Activated CD8-positive, alpha-beta memory T cell treated with anti-CD3 and anti-CD28 coated beads for 4 hours (primary cell): ENCODE measurements at places on chromosomes 3 and 15.

DNA sequence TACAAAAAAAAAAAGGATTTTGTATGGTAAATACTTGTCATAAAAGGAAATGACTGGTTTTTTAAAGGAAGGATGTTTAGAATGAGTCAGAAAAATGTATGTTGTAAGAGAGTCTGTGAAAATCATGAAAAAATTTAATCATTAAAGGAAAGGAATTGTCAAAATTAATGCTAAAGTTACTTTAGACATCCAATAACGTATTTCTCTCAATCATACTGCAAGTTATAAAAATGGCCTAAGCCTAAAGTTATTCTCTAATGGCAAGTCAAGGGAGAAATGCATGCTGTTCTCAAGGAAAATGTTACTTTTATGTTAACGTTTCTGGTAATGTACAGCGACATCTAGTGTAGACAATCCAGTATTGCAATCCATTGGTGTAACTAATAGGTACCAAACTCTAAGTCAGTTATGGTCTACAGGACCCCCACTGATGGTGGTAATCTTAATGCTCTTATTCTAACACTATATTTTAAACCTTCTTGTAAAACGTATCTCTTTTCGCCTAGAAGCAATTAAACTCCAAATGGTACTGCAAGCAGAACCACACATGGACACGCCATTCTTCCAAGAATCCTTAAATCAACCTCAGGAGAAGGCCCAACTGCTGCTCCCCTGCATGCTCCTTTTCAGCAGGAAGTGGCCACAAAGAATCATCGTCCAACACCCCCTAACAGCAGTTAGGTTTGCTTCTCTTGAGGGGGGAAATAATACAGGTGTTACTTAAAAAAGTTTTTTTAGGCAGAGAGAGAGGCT lies 35.2 kb downstream of the NCEH1 start:
- no peak for DNase-seq

GRCh38 chr3:113663324-113663750 lies 33.1 kb downstream of the USF3 start:
- DNase-seq: no peak

DNA sequence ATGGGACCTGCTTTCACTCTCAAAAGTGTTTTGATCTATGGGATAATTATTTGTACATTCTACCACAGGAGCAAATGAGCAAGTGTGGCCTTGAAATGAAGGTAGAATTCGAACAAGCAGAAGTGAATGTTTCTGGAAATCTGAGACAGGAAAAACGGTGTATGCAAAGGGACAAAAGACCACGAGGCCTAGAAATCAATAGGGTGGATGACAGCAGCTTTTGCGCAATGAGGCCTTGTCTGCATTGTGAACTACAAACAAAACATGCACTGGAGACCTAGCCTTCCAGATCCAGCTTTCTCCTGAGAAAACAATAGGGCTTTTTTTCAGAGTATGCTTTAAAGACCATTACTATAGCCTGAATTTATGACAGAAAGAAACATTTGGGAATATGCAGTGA lies 1137.0 kb downstream of the ROBO2 start:
- no peak for DNase-seq

DNA sequence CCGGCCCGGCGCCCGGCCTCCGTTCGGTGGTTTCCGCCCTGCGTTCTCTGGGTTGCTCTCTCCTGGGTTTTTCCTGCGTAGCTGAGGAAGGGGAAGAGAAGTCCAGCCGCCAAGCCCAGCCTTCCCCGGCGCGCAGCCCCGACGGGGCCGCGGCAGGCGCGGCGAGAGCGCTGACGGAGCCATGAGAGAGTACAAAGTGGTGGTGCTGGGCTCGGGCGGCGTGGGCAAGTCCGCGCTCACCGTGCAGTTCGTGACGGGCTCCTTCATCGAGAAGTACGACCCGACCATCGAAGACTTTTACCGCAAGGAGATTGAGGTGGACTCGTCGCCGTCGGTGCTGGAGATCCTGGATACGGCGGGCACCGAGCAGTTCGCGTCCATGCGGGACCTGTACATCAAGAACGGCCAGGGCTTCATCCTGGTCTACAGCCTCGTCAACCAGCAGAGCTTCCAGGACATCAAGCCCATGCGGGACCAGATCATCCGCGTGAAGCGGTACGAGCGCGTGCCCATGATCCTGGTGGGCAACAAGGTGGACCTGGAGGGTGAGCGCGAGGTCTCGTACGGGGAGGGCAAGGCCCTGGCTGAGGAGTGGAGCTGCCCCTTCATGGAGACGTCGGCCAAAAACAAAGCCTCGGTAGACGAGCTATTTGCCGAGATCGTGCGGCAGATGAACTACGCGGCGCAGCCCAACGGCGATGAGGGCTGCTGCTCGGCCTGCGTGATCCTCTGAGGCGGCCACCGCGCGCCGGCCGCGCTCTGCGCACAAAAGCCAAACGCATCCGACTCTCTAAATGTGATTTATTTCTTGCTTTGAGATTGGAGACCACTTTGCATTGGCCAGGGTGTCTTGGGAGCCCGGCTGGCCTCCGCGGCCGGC lies 727 bp downstream of the RAP2B start:
- DNase-seq: no peak

DNA sequence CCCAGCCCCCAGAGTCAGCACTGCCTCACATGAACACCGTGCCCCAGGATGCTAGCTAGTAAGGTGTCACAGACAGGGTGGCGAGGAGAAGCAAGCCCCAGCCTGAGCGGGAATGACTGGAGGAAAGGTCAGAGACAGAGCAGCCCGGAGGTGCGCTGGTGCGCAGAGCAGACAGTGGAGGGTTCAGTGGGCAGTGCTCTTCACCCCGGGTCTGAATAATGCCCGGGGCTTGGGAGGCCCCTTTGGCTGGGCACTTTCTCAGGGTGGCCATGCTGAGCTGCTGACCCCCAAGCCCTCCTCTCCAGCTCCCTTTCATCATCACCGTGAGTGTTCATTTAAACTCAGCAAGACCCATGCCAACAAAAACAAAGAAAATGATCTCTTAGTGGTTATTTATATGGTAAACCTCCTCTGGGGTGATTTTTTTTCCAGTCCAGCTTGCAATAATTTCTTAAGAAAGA lies 110.8 kb downstream of the VGLL4 start:
- no peak for DNase-seq

- DNase-seq: no peak
These were observed 4.8 kb upstream of the FSIP1 start for GRCh38 chr15:39787479-39787878.

GRCh38 chr15:69963385-69963784 lies 134.3 kb downstream of the TLE3 start:
- DNase-seq: no peak

DNA sequence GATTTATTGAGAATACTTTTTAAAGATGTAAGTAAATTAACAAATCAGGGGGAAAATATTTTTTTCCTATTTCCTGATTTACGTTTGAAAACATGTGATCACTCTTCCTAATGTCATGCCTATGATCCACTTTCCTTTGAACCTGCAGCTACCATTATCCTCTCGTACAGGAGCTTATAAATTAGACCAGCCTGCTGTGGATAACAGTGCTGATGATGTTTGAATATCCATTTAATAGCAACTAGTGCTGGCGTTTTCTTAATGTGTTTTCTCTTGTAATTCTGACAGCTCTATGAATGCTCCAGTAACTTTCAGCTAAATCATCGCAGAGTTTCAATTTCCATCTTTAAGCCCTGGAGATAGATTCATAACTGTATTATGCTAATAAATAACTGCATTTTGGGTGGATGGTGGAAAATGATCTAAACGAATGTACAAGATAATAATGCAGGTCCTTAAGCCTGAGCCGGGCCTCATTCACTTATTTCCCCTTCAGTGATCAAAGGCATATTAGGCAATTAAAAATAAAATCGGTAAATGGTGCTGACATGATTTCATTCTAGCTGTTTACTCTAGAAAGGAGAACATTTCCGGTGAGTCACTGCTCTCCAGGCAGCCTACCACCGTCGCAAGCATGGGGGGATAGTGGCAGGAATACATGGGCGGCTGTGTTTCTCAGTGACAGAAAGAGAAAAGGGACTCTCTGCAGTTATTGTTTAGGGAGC lies 58.5 kb upstream of the SLC24A5 start:
- no peak for DNase-seq

GRCh38 chr3:181278468-181279238 lies 289.1 kb upstream of the DNAJC19 start:
- no peak for DNase-seq

DNA sequence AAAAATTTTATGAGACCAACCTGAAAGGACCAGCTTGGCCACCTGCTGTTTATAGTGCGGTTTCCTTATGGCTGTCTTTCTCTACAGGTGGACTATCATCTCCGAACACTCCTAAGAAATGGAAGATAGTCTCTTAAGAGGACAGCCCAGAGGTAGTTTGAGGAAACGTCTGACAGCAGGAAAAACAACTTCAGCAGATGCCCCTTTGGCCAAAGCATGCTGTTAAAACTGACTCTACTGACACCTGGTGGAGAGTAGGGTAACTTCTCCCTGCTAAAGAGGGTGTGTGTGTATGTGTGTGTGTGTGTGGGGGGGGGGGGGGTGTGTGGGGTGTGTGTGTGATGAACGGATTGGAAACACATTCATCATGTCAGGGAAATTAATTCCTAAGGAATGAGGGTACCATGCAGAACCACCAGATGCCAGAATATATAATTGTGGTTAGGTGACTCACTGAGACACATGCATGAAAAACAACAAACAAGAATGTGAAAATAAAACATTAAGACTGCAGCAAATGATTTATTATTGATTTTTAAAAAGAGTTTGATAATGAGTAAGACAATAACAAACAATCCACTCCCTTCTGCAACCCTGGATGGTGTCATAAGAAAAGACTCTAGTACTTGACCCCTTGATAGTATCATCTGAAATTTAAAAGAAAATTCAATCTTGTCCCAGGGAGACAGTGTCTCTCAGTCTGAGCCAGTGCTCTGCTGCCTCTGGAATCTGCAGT lies 256.5 kb downstream of the THRB start:
- DNase-seq: no peak

- DNase-seq: no peak
These were observed 675.6 kb downstream of the TBL1XR1 start for GRCh38 chr3:176521531-176522175.

GRCh38 chr15:93027413-93027812 lies 61.6 kb downstream of the RGMA start:
- no peak for DNase-seq

- DNase-seq: no peak
These were observed 427.0 kb downstream of the NTRK3 start for GRCh38 chr15:87829332-87830050.

- no peak for DNase-seq
These were observed 313.7 kb downstream of the GAP43 start for GRCh38 chr3:115937054-115937453.

DNA sequence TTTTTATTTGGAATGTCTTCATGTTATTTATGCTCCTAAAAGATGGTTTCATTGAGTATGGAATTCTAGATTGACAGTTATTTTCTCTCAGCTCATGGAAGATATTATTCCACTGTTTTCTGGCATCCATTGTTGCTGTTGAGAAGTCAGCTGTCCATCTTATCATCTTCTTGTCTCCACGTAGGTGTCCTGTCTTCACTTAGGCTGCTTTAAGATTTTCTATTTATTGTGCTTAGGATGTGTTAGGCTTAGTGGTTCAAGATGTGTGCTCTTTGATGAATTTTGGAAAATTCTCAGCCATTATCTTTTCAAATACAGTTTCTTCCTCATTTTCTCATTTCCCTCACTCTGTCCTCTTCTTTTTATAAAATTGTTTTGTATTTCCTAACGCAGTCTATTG lies 52.0 kb downstream of the SNRK start:
- no peak for DNase-seq

GRCh38 chr3:130915567-130916292 lies 21.8 kb downstream of the ATP2C1 start:
- DNase-seq: no peak

- DNase-seq: no peak
These were observed 83.8 kb downstream of the LINGO1 start for GRCh38 chr15:77548589-77549557.

- no peak for DNase-seq
These were observed 315.1 kb downstream of the ARPP21 start for GRCh38 chr3:35954413-35954812.

GRCh38 chr15:34682674-34683073 lies 72.1 kb downstream of the GJD2 start:
- DNase-seq: no peak

- DNase-seq: no peak
These were observed 417.1 kb downstream of the RBMS3 start for GRCh38 chr3:29697989-29698388.

DNA sequence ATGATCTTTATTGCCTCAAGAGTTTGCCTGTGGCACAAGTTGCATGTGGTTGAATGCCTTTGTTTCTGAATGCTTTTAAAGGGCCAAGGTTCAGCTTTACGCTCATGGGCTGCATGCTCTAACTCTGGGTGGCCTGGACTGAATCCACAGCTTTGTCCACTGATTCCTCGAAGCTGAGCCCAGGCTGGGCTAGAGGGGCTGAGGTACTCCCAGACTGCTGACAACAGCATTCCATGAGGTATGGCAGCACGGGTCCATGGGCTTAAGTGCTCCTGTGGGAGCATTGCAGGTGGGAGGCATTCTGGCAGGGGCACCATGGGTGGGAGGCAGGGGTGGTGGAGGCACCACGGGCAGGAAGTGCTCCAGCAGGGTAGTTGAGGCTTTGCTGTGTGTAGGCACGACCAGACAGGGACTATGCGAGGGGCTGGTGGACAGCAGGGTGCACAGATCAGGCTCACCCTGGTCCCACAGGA lies 61.6 kb downstream of the GLCE start:
- no peak for DNase-seq

- DNase-seq: no peak
These were observed 94.8 kb downstream of the GBE1 start for GRCh38 chr3:81666502-81667121.

GRCh38 chr3:115713284-115713683 lies 90.0 kb downstream of the GAP43 start:
- DNase-seq: no peak

GRCh38 chr3:132713977-132714727 lies 8.1 kb downstream of the NPHP3 start:
- DNase-seq: no peak
